ENCODE measurements at places on chromosomes 2 and 18. TPM values are rescaled to one million over a fixed set of nuclear protein-coding genes. Genes with fewer than 3 reads are reported as not detected.

DNA sequence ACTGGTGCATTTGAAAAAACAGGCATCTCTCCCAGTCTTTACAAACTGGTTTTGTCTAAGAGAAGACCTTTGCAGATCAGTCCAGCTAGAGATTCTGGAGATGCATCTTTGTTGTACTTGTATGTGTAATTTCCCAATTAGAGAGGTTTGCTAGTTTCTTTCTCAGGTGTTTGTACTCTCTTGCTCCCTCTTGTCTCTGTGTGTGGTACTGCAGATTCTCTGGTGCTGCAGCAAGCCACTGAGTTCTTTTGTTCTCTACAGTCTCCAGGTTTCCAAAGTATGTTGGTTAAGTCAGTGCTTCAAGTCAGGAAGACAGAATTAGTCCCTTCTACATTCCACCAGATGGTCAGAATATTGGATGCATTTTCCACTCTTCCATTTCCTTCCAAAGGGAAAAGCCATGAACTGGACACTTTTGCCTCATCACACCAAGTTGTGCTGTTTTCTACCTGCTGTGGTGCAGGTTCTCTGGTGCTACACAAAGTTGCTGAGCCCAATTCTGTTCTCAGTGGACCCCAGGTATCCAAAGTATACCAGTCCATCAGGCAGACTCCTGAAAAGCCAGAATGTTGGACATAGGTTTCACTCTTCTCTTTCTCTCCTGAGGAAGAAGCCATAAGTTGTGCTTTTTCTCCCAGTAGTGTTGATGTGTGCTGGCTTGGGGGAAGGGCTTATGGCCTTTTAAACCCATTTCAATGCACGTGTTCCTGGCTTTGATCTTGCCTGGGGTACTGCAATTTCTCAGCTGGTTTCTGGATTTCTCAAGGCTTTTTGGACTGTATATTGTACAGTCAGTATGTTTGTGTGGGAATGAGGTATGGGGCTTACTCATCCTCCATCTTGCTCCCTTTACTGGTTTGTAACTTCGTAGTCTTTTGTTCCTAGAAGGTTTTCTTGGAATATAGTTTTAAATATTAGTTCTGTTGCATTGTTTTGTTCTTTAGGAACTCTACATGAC is 29.8 kb downstream of the EPC2 start:
- no peaks in the 10 kb centered on the region for H3K36me3 ChIP-seq
- no peak overlapping the region for H3K4me3 ChIP-seq
- H3K27ac ChIP-seq, result no peak overlapping the region
- no peak for DNase-seq

GRCh38 chr2:120654381-120655134 is 81.1 kb upstream of the GLI2 start:
- no peak overlapping the region for H3K4me3 ChIP-seq
- no peaks in the 10 kb centered on the region for H3K27me3 ChIP-seq
- no peaks in the 10 kb centered on the region for H3K36me3 ChIP-seq
- H3K4me1 ChIP-seq, result peaks cover 35% of the 10 kb centered on the region
- no peak for DNase-seq

DNA sequence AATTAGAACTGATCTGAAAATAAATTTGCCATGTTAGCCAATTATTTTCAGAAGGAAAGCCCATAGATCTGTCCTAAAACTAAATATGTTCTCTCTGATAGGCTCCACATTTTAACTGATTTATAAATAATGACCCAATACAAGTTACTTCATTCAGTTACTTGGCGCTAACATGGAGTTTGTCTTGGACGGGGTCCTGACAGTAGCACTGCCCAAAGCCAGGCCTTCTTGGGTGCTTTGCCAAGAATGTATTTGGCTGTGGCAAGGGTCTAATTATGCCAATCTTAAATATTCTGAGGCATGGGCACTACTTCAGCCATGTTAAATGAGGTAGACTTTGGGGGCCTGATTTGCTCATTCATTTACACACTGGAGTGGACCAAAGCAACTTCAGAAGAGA is 135.0 kb upstream of the PKDCC start:
- DNase-seq, result no peak
- H3K4me1 ChIP-seq, result no peaks in the 10 kb centered on the region
- no peak overlapping the region for H3K27ac ChIP-seq
- H3K4me3 ChIP-seq, result no peak overlapping the region
- no peaks in the 10 kb centered on the region for H3K27me3 ChIP-seq
- no peaks in the 10 kb centered on the region for H3K36me3 ChIP-seq

DNA sequence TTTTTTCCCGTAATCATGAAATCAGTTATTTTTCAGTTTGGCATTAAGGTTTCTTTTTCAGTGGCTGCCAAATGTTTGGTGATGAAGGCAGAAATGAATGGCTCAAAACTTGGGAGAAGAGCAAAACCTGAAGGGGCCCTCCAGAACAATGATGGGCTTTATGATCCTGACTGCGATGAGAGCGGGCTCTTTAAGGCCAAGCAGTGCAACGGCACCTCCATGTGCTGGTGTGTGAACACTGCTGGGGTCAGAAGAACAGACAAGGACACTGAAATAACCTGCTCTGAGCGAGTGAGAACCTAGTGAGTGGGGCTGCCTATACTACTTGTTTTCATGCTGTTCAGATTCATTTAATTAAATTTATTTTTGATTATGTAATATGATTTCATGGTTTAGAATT is 29.2 kb upstream of the MSH2 start:
- no peaks in the 10 kb centered on the region for H3K36me3 ChIP-seq
- H3K4me3 ChIP-seq, result no peak overlapping the region
- H3K27me3 ChIP-seq, result peaks cover 21% of the 10 kb centered on the region
- H3K27ac ChIP-seq, result no peak overlapping the region
- H3K4me1 ChIP-seq, result peaks cover 13% of the 10 kb centered on the region
- DNase-seq, result no peak

- no peak overlapping the region for H3K4me3 ChIP-seq
- H3K4me1 ChIP-seq, result no peaks in the 10 kb centered on the region
- DNase-seq, result no peak
- H3K27ac ChIP-seq, result no peak overlapping the region
- no peaks in the 10 kb centered on the region for H3K36me3 ChIP-seq
- H3K27me3 ChIP-seq, result no peaks in the 10 kb centered on the region
Measured at GRCh38 chr2:212109792-212110680, 428.6 kb downstream of the ERBB4 start.

GRCh38 chr2:231655488-231655887 is 52.8 kb upstream of the PTMA start:
- no peak overlapping the region for H3K27ac ChIP-seq
- H3K36me3 ChIP-seq, result no peaks in the 10 kb centered on the region
- H3K4me3 ChIP-seq, result no peak overlapping the region
- H3K27me3 ChIP-seq, result no peaks in the 10 kb centered on the region
- H3K4me1 ChIP-seq, result no peaks in the 10 kb centered on the region

GRCh38 chr2:163602196-163602595 is 133.6 kb downstream of the FIGN start:
- DNase-seq, result no peak
- no peaks in the 10 kb centered on the region for H3K27me3 ChIP-seq
- no peaks in the 10 kb centered on the region for H3K36me3 ChIP-seq
- H3K4me1 ChIP-seq, result no peaks in the 10 kb centered on the region

DNA sequence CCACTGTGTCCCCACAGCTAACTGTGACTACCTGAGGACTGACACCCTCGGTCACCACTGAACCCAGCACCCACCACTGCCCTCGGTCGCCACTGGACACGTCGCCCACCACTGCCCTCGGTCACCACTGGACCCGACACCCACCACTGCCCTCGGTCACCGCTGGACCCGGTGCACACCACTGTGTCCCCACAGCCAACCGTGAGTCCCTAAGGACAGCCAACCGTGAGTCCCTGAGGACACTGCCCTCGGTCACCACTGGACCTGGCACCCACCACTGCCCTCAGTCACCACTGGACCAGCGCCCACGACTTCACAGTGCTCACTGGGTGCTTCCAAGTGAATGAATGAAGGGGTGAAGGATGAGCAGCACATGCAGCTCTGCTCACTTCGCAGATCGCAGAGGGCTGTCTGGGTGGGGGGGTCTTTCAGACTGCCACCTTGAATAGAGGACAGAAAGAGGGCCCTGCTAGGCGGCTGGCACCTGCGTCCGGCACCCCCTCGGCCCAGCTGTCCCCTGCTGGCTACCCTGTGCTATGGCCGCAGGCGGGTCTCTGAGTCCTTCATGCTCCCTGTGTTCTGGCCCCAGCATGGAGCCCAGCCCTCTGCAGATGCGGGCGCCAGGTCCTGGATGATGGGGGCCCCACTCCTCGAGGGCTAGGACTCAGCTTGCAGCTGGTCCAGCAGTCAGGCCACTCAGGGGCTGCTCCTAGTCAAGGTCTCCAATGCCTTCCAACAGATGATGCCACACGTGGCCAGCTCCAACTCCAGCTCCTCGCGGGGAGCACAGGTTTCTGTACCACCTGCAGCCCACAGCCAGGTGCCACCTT is 51.4 kb upstream of the GPC1 start:
- H3K27ac ChIP-seq, result no peak overlapping the region
- no peak for DNase-seq
- no peak overlapping the region for H3K4me3 ChIP-seq
- H3K27me3 ChIP-seq, result no peaks in the 10 kb centered on the region

KCNJ3 gene
- total RNA-seq, result 11.8 TPM

GKN1 gene
- total RNA-seq, result not detected

GALR1 gene
- total RNA-seq, result not detected

SLC23A3 gene
- total RNA-seq, result 0.30 TPM

All from tibial nerve (tissue), 4 donors.